ENCODE measurements at places on chromosomes 13 and 19. TPM values are rescaled to one million over a fixed set of nuclear protein-coding genes. Genes with fewer than 3 reads are reported as not detected.

Gene GFY
- not detected for total RNA-seq

DNA sequence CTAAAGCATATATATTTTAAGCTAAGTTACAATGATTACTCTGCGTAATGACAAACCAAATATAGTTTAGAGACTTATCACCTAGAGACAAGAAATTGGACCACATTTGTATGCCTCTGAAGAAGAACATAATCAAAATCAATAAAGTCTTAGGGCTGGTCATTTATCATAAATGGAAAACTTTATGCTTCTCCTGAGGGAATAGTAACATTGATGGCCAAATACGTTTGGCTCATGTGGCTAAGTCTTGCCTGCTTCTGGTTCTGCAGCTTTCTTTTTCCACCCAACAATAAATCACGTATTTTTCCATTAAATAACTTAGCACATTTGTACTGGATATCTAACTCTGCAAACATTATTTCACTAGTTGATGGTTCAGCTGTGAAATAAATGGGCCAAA lies 458.4 kb downstream of the SLITRK1 start:
- no peak for DNase-seq

DNA sequence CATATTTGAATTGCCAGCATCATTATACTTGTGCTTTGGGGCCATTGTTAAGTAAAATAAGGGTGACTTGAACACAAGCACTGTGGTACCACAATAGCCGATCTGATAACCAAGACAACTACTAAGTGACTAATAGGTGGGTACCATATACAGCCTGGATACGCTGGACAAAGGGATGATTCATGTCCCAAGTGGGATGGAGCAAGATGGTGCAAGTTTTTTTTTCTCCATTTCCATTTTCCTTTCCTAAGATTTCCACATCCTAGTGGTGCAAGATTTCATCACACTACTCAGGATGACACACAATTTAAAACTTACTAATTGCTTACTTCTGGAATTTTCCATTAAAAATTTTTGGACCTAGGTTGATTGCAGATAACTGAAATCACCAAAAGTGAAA lies 15.1 kb downstream of the BRCA2 start:
- DNase-seq: no peak

DNA sequence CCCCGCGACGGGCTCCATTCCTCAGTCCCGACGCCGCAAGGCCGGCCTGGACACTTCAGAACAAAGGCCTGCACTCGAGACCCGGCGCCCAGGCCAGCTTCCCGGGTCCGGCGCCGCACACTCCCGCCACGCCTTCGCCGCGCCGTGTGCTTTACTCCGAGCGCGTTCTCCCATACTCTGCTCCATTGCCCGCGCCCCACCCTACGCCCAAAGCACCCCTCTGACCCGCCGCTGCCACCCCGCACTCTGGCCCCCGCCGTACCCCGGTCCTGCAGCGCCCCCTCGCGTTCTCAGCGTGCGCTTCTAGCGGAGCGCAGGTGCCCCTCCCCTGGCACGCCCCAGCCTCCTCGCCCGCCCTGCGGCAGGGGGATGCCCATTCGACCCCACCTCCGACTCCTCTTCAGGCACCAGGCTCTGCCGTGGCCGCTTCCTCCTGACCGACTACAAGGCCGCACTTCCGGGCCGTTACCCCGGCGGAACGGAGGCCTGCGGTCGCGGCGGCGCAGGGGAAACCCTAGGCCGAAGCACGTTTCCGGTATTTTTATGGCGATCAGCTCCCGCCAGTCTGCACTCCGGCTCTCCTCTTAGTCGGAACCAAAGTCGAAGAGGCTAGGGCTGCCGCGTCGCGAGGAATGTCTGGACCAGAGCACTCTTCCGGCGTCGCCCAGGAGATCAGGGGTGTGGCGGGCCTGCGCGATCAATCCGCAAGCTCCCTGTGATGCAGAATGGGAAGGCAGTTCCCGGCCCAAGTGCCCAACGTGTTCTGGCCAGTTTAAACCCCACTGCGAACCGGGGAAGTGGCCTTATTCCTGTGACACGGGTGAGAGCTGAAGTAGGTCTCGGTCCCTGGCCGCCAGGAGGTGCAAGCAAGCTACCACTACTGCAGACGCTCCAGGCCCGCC lies at the start of gene ZBTB45:
TSS of gene ZBTB45 (minus strand) at position 456 of the 902 bp plus-strand sequence. CDS start 2,137 bp downstream, outside the sequence.
- DNase-seq: peak; percentile 99
